ENCODE measurements at places on chromosomes 5 and 9.

GRCh38 chr5:69007163-69007562 lies 86.7 kb upstream of the SLC30A5 start:
- no peak for DNase-seq

DNA sequence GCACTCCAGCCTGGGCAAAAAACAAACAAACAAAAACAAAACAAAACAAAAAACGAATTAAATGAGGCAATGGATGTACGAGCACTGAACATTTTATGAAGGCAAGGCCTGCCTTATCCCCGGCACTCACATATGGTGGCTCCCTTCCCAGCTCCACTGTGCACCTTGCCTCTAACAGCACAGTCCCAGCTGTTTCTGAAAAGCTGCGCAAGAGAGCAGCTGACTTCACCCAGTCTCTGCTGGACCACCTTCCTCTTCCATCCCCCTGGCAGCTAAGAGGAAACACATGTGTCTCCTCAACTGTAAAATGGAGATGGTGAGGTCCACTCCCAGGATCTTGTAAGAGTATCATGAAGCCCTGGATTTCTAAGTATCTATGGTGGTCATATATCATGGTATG lies 100.7 kb downstream of the KLF4 start:
- DNase-seq = no peak

- no peak for DNase-seq
Observed at GRCh38 chr5:156680831-156681230, 169.3 kb upstream of the PPP1R2B start.

DNA sequence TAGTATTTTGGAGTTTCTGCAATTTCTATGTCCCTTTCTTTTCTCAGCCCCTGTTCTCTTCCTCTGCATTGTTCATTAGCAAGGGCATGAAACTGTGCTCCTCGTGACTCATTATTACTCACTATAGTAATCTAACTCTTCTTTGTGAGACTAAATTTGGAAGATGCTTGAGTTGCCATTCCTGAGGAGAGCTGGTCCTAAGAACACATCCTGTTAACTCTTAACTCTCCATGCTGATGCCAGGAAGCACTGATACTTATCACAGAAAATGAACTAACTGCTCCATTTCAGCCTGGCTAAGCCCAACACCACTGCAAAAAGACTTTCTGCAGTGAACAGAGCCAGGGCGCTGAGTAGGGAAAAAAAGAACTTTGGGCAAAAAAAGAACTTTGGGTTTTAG lies 10.6 kb upstream of the CSNK1A1 start:
- no peak for DNase-seq

GRCh38 chr5:20601678-20602100 lies 613.7 kb upstream of the CDH18 start:
- no peak for DNase-seq

- DNase-seq = no peak
Observed at GRCh38 chr5:150052226-150052955, 34.0 kb downstream of the CSF1R start.

- DNase-seq = no peak
Observed at GRCh38 chr5:81204205-81204604, 28.9 kb upstream of the CKMT2 start.

DNA sequence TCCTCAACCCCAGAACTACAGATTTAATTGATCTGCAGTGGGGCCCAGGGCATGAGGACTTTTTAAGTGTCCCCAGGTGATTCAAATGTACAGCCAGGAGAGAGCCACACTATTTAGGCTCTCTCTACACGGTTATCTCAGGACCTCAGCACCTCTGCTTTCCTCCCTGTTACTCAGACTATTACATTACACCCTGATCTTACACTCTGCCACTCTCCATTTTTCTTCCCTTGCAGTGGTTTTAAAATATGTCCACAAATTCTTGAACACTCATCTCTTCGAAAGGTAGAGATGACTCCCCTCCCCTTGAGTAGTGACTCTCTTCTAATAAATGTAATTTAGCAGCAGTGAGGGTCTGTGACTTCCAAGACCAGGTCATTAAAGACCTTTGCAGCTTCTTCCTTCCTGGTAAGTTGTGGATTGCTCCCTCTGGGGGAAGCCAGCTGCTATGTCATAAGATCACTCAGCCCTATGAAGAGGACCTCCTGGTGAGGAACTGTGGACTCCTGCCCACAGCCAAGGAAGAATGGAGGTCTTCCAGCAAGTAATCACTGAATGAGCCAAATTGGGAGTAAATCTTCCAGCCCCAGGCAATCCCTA lies 87.5 kb upstream of the SSBP2 start:
- no peak for DNase-seq

DNA sequence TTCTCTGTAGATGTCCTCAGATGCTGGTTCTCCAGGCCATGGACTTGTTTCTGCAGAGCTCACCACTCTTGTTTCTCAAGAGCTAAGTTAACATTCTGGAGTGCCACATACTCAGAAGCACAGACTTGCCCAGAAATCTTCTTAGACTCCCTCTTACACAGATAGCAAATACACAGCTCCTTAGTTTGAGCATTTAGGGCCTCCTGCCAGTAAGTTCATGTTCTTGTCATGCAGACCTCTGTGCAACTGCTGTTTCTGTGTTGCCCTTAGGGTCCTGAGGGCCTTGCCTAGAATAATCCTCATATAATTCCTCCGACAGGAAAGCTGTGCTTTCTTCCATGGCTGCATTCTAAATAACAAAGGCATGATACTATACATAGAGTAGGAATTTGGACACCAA lies 1.3 kb upstream of the PTPDC1 start:
- no peak for DNase-seq

- no peak for DNase-seq
Observed at GRCh38 chr9:121273064-121273775, 5.3 kb downstream of the GSN start.

- no peak for DNase-seq
Observed at GRCh38 chr5:133485468-133485867, 126.9 kb downstream of the FSTL4 start.

- no peak for DNase-seq
Observed at GRCh38 chr5:171647043-171647903, 138.3 kb upstream of the SMIM23 start.
